M059J (cell line): ENCODE measurements at places on chromosomes 13 and 19.

- no peak for DNase-seq
These were observed 99.5 kb downstream of the KDM4B start for GRCh38 chr19:5068233-5069072.

GRCh38 chr13:49042476-49042875, 66.8 kb downstream of the FNDC3A start:
- DNase-seq: no peak

- no peak for DNase-seq
These were observed 352.6 kb downstream of the ENOX1 start for GRCh38 chr13:43434191-43434590.

DNA sequence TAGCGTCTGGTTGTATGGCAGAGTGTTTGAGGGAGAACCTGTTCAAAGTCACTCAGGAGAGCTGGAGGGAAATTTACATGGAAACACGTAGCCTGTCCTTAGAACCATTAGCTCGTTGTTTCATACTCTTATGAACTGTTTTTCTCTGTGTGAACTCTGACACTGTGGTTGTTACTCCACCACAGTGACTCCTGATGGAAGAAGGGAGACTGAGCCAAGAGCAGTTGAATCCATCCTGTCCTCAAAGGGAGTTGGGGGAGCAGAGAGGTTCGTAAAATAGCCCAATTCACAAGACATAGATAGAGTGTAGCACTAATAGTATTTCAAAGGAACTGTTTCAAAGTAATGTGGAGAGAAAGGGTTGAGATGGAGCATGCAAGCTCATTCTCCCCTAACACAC, 964.8 kb downstream of the PCDH9 start:
- DNase-seq: no peak

GRCh38 chr19:54364775-54365257, at the start of gene LAIR1:
TSS of gene LAIR1 (minus strand) at chr19:54364931. CDS start at chr19:54364804, 127 bp downstream.
- no peak for DNase-seq

GRCh38 chr19:3849092-3849491, 19.7 kb downstream of the ZFR2 start:
- peak; percentile 50 for DNase-seq

DNA sequence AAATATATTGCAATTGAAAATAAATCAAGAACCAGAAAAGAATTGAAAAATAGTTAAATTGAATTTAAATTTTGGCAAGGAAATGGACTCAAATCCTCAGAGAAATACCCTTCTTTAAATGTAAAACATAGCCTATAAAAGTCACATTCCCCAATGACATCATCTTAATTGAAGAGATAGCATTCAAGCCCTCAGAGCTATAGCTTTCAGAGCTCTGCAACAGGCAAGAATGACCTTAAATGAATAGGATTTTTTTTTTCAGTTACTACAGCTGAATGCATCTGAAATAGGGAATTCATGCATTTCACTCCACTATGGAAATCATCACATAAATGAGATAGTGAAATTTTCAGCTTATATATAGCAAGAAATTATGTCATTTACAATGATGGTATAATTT, 1049.0 kb downstream of the OLFM4 start:
- DNase-seq: no peak

GRCh38 chr19:30314056-30314804, 58.0 kb upstream of the ZNF536 start:
- DNase-seq: no peak

DNA sequence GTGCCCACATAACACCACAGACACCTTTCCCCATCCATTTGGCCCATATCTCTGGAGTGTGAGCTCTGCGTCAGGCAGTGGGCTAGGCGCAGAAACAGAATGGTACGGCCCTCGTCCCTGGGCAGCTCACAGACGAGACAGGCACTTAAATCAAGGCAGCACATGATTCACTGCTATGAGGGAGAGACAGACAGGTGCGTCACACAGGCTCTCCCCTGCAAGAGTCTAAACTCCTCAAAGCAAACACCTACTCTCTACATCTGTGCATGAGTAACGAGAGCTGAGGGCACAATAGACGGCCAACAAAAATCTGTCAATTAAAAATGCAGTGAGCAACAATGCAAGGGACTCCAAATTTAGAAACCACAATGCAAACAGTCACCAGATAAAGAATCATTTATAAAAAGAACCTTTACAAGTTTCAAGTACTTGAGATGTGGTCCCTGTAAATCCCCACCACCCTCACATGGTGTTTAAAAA, 348.9 kb downstream of the UQCRFS1 start:
- no peak for DNase-seq

DNA sequence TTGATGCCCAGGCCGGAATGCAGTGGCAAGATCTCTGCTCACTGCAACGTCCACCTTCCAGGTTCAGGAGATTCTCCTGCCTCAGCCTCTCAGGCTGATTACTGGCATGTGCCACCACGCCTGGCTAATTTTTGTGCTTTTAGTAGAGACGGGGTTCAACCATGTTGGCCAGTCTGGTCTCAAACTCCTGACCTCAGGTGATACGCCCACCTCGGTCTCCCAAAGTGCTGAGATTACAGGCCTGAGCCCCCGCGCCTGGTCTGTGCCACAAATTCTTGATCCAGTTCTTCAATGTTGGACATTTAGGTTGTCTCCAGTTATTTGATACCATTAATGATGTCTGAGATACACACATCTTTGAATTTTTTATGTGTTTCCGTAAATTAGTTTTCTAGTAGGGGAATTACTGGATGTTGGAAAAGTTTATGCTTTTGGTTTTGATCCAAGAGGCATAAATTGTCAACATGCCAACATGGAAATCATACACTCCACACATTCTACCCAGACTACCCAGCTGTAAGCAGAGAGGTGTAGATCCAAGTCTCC, 525 bp upstream of the COG3 start:
- DNase-seq: no peak

DNA sequence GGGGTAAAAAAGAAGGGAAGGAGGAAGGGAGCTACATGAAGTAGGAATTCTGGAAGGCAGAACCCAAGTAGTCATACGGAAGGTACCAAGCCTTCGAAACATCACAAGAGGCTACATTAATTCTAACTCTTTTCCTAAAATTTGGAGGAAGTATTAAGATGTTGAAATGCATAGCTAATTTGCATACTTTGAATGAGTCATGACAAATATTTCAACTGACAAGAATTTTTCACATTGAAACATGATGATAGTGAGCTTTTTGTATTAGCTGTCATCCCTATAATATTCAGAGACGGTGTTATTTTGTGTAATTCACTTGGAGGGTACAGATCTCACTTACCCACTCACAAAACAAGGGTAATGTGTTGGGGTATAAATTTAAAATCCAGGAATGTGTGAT, 9.1 kb upstream of the ACOD1 start:
- DNase-seq: no peak

- no peak for DNase-seq
These were observed 22.5 kb upstream of the ZNF429 start for GRCh38 chr19:21482863-21483276.

GRCh38 chr19:35037716-35038622, 3.6 kb upstream of the HPN start:
- no peak for DNase-seq

GRCh38 chr13:97448503-97449251, 14.7 kb downstream of the RAP2A start:
- DNase-seq: no peak

GRCh38 chr13:100520936-100521850, 67.4 kb downstream of the GGACT start:
- no peak for DNase-seq

DNA sequence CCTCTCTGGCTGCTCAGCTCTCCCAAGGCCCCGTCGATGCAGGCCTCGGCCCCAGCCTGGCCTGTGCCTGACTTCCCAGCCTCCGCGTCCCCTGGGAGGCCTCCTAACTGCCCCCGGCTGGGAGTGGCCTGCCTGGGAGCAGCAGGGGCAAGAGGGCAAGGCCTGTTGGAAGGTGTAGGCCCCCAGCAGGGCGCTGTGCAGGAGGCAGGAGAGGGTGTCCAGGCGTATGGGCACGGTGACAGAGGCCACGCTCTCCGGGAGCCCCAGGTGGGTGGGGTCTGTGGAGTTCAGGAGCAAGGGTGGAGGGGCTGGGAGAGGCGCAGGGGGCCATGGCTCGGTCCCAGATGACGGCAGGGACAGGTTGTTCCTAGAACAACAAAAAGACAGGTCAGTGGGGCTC, 1.2 kb downstream of the C19orf84 start:
- no peak for DNase-seq

DNA sequence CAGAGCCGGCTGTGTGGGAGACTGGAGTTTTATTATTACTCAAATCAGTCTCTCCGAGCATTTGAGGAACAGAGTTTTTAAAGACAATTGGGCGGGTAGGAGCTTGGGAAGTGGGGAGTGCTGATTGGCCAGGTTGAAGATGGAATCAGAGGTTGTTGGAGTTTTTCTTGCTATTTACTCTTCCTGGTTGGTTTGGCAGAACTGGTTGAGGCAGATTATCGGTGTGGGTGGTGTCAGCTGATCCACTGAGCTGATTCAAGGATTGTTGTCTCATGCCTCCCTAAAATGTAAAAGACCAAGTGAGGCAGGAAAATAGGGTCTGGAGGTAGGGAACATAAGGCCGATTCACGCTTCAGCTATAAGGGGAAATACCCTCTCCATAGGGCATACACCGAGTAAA, 1.3 kb upstream of the TDRD12 start:
- no peak for DNase-seq

- DNase-seq: no peak
These were observed 64.5 kb upstream of the MCF2L start for GRCh38 chr13:112904436-112904960.

GRCh38 chr19:14686411-14686810, 3.4 kb upstream of the ZNF333 start:
- peak; percentile 29 for DNase-seq

DNA sequence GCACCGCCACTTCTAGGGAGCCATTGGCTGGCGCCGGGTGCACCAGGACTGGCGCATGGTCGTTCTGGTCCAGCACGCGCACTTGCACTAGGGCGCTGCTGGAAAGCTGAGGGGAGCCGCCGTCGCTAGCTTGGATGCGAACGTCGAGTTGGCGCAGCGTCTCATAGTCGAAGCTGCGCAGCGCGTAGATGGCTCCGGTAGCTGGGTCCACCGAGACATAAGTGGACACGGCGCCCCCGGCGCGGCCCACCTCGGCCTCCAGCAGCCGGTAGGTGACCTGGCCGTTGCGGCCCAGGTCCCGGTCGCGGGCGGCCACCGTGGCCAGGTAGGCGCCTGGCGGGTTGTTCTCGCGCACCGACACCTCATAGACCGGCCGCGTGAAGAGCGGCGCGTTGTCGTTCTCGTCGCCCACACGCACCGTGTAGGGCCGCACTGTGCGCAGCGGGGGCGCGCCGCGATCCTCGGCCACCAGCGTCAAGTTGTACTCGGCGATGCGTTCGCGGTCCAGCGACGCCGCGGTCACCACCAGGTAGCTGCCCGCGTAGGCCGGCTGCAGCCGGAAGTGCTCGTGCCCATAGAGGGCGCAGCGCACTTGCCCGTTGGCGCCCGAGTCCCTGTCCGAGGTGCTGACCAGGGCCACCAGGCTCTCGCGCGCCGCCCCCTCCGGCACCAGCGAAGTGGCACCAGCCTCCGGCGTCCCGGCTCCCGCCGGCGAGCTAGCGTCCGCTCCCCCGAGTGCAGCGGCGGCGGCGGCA, 1.7 kb downstream of the PCDH8 start:
- no peak for DNase-seq

DNA sequence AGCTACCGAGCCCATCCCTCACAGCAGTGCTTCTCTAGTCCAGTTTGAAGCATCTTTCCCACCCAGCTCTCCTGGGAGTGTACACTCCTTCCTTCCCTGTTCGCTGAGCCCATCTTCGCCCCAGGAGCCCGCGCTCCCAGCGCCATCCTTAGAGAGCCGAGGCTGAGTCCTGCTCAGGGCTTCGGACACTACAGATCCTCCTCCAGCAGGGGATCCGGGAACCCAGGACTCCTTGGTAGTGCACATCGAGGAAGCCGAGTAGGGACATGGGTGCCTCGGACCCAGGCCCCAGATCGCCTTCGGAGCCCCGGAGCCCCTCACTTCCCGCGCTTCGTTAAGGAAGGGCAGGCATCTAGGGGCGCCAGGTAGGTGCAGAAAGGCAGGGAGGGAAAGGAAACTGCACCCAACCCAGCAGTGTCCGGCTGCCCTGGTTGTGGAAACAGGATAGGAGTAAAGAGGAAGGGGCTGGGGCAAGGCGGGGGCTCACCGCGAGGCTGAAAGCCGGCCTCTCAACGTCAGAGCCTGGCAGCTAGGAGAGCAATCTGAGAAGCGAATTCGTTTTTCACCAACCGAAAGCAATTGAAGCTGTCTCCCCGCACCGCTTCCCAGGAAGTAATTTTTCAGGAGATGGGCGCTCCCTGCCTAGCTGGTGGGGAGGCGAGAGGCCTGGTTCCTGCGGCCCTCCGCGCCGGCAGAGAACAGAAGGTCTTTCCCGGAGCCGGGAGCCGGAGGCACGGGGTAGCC, 1.0 kb downstream of the PDX1 start:
- no peak for DNase-seq

DNA sequence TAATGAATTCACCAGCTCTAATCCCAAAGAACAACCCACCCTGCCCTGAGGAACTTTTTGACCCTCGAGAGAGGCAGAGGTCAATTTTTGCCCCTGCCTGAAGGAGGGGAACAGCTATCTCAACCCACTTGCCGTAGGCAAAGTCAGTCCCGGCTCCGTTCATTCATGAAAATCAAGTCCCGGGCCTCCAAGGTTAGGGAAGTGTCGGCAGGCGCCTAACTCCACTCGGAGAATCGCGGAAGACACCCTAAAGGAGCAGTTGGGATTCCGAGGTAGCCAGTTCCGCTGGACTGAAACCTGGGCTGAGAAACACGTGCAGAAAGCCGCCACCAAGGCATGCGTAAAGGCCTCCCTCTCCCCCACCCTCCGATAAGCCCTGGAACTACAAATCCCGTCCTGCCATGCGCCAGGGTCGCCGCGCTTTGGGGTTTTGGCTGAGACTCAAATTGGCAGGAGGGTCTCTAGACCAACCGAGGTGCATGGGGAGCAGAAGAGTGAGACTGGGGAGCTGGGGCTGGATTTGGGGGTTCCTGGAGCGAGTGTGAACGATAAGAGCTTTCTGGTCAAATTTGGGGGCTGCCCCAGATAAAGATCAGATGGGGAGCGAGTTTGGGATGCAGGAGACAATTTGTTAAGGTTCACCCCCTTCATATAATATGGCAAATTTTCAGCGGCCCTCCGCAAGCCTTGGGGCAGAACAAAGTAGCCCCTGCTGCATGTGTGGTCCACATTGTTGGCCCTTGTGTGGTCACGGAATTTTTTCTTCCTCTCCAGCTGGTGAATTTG, at the start of gene TNPO2:
Gene TNPO2 (minus strand): TSS at position 292 of the 786 bp plus-strand sequence. CDS start 2,955 bp downstream, outside the sequence.
- DNase-seq: peak; percentile 77

DNA sequence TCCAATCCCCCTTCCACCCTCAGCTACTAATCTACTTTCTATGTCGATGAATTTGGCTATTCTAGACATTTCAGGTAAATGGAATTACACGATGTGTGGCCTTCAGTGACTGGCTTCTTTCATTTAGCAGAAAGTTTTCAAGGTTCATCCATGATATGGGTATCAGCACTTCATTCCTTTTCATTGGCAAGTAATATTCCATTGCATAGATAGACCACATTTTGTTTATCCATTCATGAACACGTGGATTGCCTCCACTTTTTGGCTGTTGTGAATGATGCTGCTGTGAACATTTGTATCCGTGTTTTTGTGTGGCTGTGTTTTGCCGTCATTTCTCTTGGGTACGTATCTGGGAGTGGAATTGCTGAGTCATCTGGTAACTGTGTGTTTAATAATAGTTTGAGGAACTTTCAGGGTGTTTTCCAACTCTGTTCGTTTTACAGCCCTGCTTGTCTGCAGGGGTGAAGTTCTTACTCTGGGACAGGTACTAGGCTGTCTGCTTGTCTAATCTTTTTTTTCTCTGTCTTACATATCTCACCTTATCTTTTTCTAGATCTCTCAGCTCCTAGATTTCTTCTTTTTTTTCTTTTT, 32.5 kb downstream of the MARK4 start:
- no peak for DNase-seq
